ENCODE measurements at places on chromosomes 12 and 14.

DNA sequence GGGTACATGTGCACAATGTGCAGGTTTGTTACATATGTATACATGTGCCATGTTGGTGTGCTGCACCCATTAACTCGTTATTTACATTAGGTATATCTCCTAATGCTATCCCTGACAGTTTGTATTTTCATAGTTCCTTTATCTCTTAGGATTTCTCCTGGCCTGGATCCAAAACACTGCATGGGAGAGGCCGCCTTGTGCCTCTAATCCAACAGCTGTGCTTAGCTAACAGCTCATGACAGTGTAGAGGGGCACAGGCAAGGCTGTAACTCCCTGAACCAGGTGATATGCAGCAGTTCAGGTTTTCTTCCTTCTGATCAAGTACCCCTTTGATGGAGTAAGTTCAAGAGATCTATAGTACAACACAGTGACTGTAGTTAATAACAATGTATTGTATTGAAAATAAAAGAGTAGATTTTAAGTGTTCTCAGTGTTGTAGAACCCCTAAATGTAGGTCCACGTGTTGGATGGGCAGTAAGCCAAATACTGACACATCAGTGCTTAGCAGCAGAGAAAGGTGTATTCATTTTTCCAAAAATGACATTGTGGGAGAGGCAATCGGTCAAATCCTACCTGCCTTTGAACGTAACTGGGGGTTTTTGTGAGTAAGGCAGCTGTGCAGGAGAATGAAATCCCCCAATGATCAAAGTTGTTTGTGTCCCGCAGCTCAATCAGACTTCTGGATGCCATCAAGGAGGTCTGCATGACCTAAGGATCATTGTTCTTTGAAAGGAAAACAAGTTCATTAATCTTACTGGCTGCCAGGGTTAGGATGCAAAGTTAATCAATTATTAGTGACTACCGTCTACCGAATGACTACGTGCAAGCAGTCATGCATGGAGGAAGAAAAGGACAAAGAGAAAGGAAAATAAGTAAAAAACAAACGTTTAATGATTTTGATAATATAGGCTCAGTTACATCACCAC is 89.3 kb upstream of the FGD4 start:
- no peak for DNase-seq

DNA sequence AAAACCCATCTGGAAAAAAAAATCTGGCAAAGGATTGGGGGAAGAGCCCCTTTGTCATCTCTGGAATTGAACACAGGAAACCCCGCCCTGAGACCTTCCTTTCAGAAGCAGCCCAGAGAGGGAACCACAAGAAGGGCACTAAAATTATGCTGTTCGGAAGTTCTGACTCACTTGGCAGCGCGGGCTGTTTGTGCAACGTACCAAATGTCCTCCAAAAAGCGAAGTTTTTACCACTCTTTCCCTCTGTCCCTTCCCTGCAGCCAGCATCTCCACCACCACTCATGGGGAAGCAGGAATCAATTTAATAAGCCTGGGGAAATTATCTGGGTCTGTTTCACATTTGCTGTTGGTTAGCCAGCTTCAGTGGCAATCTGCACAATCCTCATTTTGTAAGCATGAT is 3.2 kb upstream of the SYNE3 start:
- DNase-seq, result peak; percentile 8

GRCh38 chr12:109757671-109758265 is 44.1 kb downstream of the FAM222A start:
- no peak for DNase-seq

GRCh38 chr14:54653712-54654469 is 87.0 kb downstream of the SAMD4A start:
- DNase-seq, result no peak

- no peak for DNase-seq
Observed at GRCh38 chr12:6457220-6457945, 5.5 kb downstream of the TAPBPL start.
